Stimulated activated CD8-positive, alpha-beta memory T cell treated with anti-CD3 and anti-CD28 coated beads, Interleukin-2, amount 100 ng/mL, for 1 hour (primary cell): ENCODE measurements at places on chromosomes 5 and 9.

- DNase-seq: no peak
Measured at GRCh38 chr5:113237893-113238292, 196.9 kb downstream of the TSSK1B start.

DNA sequence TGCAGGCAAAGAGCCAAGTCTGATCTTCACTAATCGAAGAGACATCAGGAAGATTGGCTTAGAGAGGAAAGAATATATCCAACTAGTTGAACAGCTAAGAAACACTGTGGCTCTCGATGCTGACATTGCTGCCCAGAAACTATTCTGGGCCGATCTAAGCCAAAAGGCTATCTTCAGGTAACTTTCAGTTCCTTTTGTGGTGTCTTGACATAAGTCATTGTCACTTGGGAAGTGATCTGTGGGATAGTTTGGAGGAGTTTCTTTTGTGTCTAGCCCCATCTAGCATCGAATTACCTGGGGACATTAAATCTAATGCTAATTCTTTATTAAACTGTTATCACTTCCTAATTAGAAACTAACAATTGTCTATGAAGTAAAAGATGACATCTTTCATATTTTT, 24.0 kb downstream of the VLDLR start:
- DNase-seq: no peak

- no peak for DNase-seq
Measured at GRCh38 chr9:136685790-136686533, 1.3 kb downstream of the AGPAT2 start.

DNA sequence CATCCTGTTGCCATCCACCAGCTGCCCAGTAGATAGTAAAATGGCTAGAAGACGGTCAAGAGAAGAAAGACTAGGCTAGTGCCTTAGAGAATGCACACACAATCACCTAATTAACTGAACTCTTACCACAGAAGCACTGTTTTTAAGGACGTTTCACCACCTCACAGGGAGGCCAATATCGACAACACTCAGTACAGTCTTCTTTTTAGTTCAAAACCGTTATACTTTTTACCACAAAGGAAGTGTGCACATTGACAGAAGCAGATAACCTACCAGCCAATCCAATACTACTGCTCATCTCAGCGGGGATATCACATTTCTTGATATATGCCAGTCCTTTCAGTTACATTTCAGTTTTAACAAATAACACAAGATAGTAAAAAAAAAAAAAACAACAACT, 122.3 kb downstream of the GNAQ start:
- DNase-seq: no peak

DNA sequence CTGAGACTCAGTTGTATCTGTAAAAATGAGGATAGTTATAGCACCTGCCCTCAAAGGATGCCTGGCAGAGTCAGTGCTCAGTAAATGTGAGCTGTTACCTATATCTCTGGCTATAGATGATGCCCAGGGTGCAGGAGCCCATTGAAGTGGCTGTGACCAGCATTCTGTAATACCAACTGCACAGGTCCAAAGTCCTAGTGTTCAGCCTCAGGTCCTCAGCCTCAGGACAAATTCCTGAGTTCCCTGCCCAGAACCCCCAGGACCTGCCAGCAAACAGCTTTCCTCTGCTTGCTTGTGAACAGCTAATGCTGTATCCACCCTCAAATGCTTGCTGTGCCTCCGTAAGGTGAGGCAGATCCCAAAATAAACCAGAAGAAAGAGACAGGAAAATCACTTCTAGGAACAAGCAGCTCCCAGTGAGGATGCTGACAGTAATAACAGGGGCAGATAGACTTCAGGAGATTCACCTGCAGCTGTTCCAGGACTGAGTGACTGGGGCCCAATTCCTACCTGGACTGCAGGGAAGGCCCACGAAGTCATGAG, 80.8 kb downstream of the SIL1 start:
- DNase-seq: no peak

- DNase-seq: no peak
Measured at GRCh38 chr9:129183495-129184218, 5.6 kb upstream of the IER5L start.

- DNase-seq: no peak
Measured at GRCh38 chr5:33231935-33232334, 208.8 kb upstream of the TARS1 start.
